ENCODE measurements at places on chromosomes 2 and 18. TPM values are rescaled to one million over a fixed set of nuclear protein-coding genes. Genes with fewer than 3 reads are reported as not detected.

TMEM247 gene
- total RNA-seq, result not detected

REG3A gene
- total RNA-seq, result not detected

CCDC68 gene
- total RNA-seq, result under 0.01 TPM

CCBE1 gene
- total RNA-seq, result 24.9 TPM

LINC00305 gene
- not detected for total RNA-seq

FIGN gene
- total RNA-seq, result 0.63 TPM

NPAS2 gene
- total RNA-seq, result 2.7 TPM
